Left lung (tissue), 14 donors: ENCODE measurements at places on chromosomes 3 and 15. TPM values are rescaled to one million over a fixed set of nuclear protein-coding genes. Genes with fewer than 3 reads are reported as not detected.
A peak's percentile ranks its signal among the peaks of the same experiment; 100 is the strongest.

Gene ADIPOQ
- total RNA-seq, result not detected

Gene TM6SF1
- 13.0 TPM for total RNA-seq

Gene ATP13A3
- total RNA-seq, result 121 TPM

Gene STRIT1
- not detected for total RNA-seq

Gene SLC38A3
- total RNA-seq, result 0.23 TPM

DNA sequence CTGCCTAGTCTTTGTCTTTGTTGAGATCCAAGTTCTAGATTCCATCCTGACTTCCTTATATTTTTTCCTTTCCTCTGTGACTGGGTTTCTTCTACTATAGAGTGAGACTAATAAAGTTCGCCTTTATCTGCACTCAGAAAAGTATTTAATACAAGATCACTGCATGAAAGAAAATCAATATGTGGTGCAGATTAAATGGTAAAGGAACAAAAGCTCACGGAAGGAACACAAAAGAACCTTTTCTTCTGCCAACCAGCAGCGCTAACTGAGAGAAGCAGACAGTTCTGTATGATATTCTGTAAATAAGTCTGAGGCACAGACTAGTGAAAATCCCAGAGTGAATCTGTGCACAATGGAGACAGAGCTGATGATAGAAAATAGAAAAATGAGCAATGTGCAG lies 31.6 kb upstream of the MCTP2 start:
- H3K4me1 ChIP-seq, result no peaks in the 10 kb centered on the region
- no peaks in the 10 kb centered on the region for H3K36me3 ChIP-seq
- H3K27me3 ChIP-seq, result no peaks in the 10 kb centered on the region
- no peak overlapping the region for H3K27ac ChIP-seq
- no peak for DNase-seq

DNA sequence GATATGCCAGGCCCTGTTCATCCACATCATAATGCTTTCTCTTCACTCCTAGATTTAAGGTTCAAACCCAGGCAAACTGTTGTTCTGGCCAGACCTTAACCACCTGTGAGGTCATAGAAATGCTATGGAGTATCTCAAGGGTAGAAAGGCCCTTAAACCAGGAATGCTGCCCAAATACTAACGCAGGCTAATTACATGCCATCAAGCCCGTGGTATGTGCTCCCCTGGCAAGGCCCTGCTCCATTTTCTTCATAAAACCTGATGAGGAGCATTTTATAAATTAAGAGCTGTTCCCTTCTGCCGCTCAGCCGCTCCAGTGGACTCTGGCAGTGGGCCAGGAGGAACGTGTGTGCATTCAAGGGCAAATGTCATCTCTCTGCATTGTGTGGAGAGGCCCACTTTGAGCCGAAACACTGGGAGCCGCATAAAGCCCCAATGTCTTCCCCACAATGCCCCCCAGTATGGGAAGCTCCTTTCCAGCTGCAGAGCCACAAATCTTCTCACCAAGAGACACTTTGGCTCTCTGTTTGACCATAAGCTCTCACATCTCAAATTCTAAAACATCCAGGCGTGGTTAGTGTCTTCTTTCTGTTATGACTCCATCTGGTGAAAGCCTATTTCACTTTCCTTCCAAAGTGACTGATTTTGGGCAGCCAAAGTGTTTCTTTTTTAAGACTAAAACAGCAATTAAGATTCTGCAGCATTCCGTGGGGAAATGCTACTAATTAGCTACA lies 210.8 kb upstream of the NR2E3 start:
- H3K27me3 ChIP-seq, result no peaks in the 10 kb centered on the region
- H3K36me3 ChIP-seq, result no peaks in the 10 kb centered on the region
- H3K4me3 ChIP-seq, result no peak overlapping the region
- DNase-seq, result no peak
- H3K4me1 ChIP-seq, result no peaks in the 10 kb centered on the region

DNA sequence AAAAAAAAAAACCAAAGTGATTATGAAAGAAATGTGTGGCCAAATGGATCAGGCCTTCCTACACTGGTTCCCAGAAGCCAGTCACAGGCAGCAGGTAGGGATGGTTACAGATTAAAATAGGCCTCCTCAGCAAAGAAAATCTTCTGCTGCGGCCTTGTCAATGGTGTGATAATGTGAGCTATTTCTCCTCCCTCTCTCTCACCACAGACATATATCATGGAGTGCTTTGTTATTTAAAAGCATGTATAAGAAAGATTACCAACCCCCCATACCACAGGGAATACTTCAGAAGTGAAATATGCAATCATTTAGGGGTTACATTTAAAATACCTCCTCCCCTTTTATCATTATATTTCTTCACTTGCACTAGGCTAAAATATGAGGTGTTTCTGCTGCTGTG lies 32.2 kb upstream of the LRTM1 start:
- no peaks in the 10 kb centered on the region for H3K4me1 ChIP-seq
- no peaks in the 10 kb centered on the region for H3K36me3 ChIP-seq
- H3K27ac ChIP-seq, result no peak overlapping the region

- no peak overlapping the region for H3K4me3 ChIP-seq
- DNase-seq, result no peak
- H3K36me3 ChIP-seq, result no peaks in the 10 kb centered on the region
These were observed 46.1 kb downstream of the CMTM6 start for GRCh38 chr3:32456429-32457130.

DNA sequence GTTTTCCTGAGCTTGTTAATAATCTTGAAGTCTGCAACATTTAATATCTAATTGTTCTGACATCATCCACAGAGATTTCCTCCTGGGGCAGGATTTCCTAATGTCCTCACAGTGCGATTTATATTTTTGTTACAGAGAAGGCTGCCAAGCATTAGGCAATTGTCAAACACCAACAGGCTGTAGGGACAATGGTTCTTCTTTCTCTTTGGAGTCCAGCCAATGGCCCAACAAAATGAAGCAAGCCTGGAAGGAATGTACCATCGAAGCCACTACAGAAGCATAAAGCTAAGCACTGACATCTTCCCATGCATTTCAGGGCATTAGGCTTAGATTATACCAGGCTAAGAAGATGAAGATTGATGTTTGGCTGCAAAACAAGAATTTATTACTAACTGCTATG lies 173.0 kb upstream of the FRMD4B start:
- no peaks in the 10 kb centered on the region for H3K27me3 ChIP-seq
- H3K4me3 ChIP-seq, result no peak overlapping the region
- DNase-seq, result peak; percentile 87
- H3K4me1 ChIP-seq, result peaks cover 21% of the 10 kb centered on the region
- no peak overlapping the region for H3K27ac ChIP-seq

- DNase-seq, result no peak
- peak overlapping the region; percentile 41 for H3K27ac ChIP-seq
- peaks cover 25% of the 10 kb centered on the region for H3K4me1 ChIP-seq
- no peak overlapping the region for H3K4me3 ChIP-seq
- H3K36me3 ChIP-seq, result no peaks in the 10 kb centered on the region
These were observed 40.5 kb downstream of the FAM174B start for GRCh38 chr15:92614791-92615785.

- no peak for DNase-seq
- H3K4me3 ChIP-seq, result no peak overlapping the region
- peaks cover 37% of the 10 kb centered on the region for H3K4me1 ChIP-seq
- no peak overlapping the region for H3K27ac ChIP-seq
These were observed 40.2 kb downstream of the EPHB3 start for GRCh38 chr3:184601576-184602371.

DNA sequence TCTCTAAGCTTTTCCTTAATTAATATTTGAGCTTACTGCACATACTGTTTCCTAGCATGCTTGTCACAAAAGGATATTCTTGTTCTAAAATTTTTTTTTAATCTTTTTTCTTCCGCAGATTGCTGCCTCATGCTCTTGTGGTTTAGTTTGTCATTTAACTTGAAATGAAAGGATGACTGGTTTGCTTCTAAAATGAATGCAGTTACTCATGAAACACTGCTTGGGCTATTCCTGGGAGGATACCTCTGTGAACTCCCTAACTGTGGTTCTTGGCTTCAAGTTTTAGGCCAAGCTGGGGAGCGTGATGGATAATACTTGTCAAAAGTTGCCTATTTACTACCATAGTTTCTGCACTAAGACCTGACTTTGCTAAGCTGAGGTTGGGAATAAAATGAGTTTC lies 64.0 kb downstream of the USP13 start:
- DNase-seq, result no peak
- no peak overlapping the region for H3K27ac ChIP-seq
- peaks cover 7% of the 10 kb centered on the region for H3K36me3 ChIP-seq
- H3K4me1 ChIP-seq, result no peaks in the 10 kb centered on the region

DNA sequence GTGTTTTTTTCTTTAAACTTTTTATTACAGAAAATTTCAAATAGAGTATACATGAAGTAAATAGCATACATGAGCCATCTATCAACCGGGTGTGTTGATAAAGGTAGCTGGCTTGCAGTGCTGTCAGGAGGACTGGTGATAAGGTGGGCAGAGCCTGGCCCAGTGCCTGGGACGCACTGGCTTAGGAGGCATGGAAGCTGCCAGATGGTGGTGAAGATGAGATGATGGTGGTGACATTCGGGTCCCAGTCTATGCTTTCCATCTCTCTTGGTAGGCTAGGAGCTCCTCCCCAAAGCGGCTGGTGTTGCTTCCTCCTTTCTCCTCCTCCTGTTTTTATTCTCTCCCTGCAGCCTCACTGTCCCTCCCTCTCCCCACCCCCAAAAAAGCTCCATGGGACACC lies 101.7 kb downstream of the ADCY5 start:
- no peak overlapping the region for H3K4me3 ChIP-seq
- H3K27ac ChIP-seq, result no peak overlapping the region
- no peaks in the 10 kb centered on the region for H3K4me1 ChIP-seq

DNA sequence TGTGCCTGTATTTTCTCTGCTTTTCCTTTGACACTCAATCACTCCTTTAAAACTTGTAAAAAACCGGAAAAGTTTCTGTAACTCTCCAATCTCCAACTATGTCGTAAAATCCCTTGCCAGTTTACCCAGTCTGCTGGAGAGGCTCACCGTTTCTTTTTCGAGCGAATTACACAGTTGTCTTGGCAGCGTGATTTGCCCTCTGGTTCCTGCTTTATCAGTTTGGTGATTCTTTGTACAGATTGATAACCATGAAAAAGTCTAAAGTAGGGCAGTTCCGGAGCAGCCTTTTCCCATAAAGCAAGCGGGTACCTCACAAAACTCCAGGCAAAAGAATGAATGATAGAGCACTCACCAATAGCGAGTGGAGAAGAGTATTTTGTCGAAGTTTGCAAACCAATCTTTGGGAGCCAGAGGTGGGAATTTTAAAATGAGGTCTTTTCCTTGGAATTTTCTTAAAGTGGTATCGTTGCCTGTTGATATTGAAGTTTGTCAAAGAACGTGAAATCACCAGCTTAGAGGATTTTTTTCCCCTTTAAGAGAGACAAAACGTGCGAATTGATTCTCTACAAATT lies at the start of gene TTC23:
Gene TTC23 (minus strand): TSS at position 312 of the 572 bp plus-strand sequence. CDS start 20,869 bp downstream, outside the sequence.
- peaks cover 12% of the 10 kb centered on the region for H3K4me1 ChIP-seq
- no peaks in the 10 kb centered on the region for H3K27me3 ChIP-seq
- no peaks in the 10 kb centered on the region for H3K36me3 ChIP-seq
- DNase-seq, result no peak
- H3K4me3 ChIP-seq, result peak within 1 kb of the TSS; percentile 50
